ENCODE measurements at places on chromosomes 12 and 14.

DNA sequence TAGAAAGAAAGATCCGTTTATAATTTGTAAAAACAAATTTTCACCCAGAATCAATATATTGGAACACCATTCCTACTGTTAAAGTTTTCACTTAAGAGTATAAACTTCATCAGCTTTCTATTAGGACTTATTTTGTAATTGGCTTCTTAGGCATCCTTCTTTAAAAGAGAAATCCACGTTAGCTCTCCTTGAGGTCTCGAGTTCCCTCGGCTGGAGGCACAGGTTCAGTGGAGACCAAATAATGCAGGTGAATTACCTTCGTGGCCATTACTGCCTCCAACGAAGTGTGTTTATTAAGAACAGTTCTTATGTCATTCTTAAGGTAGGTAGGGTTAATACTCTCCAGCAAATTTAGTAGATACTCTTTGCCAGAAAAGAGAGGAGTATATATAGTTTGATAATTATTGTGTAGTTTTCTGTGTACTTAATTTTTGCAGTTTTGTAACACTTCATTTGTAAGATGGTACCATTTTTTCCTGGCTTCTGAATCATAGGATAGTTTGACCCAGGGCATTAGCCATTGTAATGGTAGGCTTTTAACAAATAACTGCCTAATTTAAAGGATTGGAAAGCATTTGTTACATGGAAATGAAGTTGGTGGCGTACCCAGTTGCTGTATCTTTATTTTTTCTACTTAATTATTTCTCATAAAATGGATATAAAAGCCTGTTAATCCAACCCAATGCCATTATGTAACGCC, 2.2 kb downstream of the CALM1 start:
- no peak for DNase-seq

DNA sequence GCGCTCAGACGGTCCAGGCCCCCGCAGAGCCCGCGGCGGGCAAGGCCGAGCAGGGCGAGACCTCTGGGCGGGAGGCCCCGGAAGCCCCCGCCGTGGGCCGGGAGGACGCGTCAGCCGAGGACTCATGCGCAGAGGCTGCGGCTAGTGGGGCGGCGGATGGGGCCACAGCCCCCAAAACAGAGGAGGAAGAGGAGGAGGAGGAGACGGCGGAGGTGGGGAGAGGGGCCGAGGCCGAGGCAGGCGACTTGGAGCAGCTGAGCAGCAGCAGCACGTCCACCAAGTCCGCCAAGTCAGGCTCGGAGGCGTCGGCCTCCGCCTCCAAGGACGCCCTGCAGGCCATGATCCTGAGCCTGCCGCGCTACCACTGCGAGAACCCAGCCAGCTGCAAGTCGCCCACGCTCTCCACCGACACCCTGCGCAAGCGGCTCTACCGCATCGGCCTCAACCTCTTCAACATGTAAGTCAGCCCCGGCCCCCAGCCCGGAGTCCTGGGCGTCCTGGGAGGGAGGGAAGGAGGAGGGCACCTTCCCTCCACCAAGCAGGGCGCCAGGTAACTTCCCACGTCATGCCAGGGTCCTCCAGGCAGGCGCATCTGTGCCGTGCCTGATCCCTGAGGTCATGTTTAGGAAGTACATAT, 72.4 kb downstream of the IQSEC3 start:
- DNase-seq = no peak

- DNase-seq = peak; percentile 23
These were observed 633 bp downstream of the STX2 start for GRCh38 chr12:130838284-130838950.

- DNase-seq = no peak
These were observed 153.6 kb downstream of the KTN1 start for GRCh38 chr14:55733599-55733998.

GRCh38 chr14:35046751-35047536, 872 bp downstream of the FAM177A1 start:
- DNase-seq = no peak

DNA sequence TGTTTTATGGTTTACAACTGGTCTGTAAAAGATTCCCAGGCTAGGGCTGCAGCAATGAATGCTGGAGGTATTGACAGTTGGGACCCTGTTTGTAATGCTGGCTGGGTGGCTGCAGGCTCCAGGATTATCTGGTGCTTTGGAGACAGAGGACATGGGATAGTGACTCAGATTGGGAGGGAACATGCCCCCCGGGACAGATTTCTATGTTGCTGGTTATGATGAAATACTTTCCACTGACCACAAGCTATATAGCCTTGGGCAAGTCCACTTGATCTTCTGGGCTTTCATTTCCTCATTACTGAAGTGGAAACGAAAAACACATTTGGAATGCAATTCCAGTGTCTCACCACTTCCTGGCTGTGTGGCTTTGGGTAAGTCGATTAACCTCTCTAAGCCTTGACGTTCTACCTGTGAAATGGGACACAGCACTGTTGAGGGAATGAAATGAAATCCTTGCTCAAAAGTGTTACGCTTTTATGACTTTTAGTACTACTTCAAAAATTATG, 6.3 kb upstream of the TPCN1 start:
- DNase-seq = peak; percentile 82

DNA sequence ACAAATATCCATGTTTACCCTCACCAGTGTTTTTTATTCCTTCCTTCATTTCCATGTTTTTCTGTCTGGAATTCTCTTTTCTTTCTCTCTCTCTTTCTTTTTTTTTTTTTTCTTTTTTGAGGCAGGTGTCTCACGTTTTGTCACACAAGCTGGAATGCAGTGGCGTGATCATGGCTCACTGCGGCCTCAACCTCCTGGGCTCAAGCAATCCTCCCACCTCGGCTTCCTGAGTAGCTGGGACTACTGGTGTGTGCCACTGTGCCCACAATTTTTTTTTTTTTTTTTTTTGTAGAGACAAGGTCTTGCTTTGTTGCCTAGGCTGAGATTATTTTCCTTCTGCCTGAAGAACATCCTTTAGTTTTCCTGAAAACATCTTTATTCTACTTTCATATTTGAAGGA, 15.0 kb upstream of the AMIGO2 start:
- no peak for DNase-seq

DNA sequence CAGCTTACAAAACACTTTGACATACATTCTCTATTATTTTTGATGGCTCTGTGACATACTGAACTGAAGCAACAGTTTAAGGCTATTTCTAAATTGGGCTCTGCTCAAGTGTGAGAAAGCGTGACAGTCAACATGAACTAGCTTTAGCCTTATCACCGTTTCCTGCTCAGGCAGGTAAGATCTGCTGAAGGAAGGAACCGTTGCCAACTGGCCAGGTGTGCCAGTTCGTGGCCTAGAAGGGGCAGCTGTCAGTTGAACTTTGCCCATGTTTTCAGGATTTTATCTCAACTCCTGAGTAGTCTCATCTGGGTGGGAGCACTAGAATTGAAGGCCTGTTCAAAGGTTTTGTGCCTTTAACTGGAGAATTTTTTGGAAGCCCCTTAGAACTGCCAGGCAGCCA, 79.5 kb downstream of the ETV6 start:
- DNase-seq = no peak

DNA sequence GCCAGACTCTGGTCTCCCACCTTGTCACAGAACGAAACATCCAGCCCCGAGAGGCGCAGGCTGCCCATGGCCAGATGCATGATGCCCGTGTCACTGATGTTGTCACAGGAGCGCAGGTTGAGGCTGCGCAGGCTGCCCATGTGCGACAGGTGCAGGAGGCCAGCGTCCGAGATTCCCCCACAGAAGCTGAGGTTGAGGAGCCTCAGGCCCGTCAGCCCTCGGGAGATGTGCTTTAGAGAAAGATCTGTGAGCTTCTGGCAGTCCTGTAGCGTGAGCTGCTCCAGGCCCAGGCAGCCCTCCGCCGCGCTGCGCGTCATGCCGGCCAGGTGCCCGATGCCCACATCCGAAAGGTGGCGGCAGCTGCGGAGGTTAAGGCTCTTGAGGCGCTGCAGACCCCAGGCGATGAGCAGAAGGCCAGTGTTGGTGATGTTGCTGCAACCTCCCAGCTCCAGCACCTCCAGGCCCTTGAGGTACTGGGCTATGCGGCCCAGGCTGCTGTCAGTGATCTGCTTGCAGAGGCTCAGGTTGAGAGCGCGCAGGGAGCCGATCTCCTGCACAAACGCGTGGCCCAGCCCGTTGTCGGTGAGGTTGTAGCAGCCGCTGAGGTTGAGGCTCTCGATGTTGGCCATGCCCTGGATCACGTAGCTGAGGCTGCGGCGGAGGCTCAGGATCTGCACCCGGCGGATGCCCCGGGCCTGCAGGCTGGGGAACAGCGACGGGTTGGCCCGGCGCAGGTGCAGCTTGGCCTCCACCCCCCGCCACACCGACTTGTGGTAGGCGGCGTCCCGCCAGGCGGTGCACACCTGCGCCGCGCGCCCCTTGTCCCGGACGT, 991 bp downstream of the FBXL14 start:
- DNase-seq = peak; percentile 44

- DNase-seq = no peak
These were observed 49.2 kb upstream of the SGPP1 start for GRCh38 chr14:63777024-63777423.

GRCh38 chr12:49843411-49843810, 505 bp upstream of the BCDIN3D start:
- DNase-seq = no peak

- no peak for DNase-seq
These were observed 203.0 kb downstream of the SNAPC1 start for GRCh38 chr14:61965030-61965745.

DNA sequence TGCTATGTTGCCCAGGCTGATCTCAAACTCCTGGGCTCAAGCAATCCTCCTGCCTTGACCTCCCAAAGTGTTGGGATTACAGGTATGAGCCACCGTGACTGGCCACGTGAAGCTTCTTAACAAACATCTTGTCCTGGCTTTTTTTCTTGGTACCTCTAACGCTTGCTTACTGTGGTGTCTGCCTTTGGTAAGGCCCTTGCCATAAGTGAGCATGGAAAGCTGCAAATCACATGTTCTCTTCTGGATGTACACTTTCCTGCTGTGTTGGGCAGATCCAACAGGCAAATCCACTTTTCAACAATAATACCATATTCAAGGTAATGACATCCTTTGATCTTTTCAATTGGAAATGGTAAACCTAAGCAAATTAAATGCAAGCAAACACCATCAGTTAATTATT, 54.6 kb downstream of the ARF6 start:
- DNase-seq = no peak

GRCh38 chr14:61227884-61228591, 53.1 kb downstream of the TMEM30B start:
- no peak for DNase-seq

GRCh38 chr14:91484186-91484585, 25.9 kb downstream of the PPP4R3A start:
- DNase-seq = no peak

GRCh38 chr14:69107407-69108003, 45.4 kb downstream of the DCAF5 start:
- peak; percentile 56 for DNase-seq

DNA sequence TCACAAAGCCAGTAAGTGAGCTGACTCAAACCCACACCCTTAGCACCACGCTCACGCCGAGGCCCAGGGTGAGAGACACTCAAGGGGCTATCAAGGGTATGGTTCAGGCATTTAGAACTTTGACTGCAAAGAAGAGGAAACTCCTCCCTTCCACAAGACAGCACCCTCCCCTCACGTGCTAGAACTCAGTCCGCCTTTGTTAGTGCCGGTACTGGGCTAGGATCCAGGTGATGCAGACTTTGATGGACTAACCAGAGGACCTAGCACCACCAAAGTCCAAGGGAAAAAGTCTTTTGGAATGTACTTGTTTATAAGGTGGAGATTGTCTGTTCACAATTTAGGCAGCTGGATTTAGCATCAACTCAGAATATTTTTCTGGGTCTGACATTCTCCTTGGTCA, 33.7 kb downstream of the VWF start:
- peak; percentile 61 for DNase-seq

DNA sequence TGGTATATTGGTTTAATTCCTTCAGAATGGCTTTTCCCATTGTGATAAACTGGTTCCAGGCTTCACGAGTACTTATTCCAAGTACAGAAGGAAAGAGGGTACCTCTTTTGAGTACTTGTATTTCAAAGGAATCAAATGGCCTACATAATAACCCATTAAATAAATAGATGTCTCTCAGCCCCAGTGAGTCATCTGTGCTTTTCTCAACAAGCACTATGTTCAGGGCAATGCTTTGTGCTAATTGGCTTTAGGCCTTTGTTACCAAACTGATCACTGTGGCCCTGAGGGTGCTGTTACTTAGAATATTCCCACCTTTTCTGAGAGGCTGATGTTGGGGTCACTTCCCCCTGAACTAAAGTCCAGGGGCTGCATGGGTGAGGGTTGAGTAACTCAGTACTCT, 107.1 kb downstream of the LRRK2 start:
- DNase-seq = no peak

DNA sequence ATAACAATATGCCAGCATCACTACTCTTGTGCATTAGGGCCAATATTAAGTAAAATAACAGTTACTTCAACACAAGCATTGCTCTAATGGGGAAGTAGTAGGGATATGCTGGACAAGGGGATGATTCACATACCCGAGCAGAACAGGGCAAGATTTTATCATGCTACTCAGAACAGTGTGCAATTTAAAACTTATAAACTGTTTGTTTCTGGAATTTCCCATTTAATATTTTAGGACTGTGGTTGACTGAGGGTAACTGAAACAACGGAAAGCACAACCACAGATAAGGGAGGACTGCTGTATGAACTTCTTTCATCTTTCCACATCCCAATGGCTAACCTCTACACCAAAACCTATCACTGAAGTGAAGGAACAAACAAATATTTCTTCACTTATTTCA, 36.8 kb downstream of the SARNP start:
- DNase-seq = no peak

DNA sequence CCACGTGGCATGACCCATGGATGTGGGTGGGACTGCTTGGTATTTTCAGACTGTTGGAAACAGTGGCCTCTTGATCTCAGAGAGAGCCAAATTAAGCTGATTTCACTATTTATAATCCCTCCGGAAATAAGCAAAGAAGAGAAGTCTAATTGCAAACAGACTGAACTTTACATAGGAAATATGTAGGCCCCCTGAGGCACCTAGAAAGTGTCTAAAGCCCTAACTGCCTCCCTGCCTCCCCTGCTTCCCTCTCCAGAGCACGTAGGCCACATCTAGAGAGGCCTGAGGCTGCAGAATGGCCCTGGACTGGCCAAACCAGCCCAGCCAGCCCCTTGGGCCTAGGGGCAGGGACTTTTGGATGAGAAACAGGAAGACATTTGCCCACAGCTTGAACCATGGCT, 123.8 kb downstream of the ZFP36L1 start:
- no peak for DNase-seq

GRCh38 chr12:62817556-62818271, 117.2 kb downstream of the PPM1H start:
- no peak for DNase-seq

DNA sequence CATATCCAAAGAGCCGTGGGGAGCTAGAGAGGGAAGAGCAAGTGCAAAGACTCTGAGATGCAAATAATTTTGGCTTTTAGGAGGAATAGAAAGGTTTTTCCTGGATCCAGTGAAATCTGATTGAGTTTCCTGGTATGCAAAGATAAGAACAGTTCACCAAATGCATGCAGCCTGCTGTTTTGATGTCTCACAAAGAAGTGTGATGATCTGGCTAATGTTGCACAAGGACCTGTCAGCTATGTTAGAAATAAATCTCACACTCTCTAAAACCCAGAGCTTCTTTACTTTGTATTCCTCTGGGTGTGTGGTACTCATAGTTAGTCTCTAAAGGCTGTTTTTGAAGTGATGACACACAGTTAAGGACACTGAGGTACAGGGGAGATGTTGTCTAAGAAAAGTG, 321.4 kb downstream of the AACS start:
- no peak for DNase-seq

Measured in uterus (tissue), 4 donors.